ENCODE measurements at places on chromosomes 4 and X. TPM values are rescaled to one million over a fixed set of nuclear protein-coding genes. Genes with fewer than 3 reads are reported as not detected.

GRCh38 chrX:41825796-41826195 lies 97.6 kb downstream of the CASK start:
- no peaks in the 10 kb centered on the region for H3K4me1 ChIP-seq
- no peak for DNase-seq
- H3K36me3 ChIP-seq: no peaks in the 10 kb centered on the region
- H3K27ac ChIP-seq: no peak overlapping the region

- DNase-seq: no peak
- H3K27me3 ChIP-seq: no peaks in the 10 kb centered on the region
- no peaks in the 10 kb centered on the region for H3K36me3 ChIP-seq
- no peak overlapping the region for H3K27ac ChIP-seq
- no peak overlapping the region for H3K4me3 ChIP-seq
These were observed 189.6 kb downstream of the TMEM47 start for GRCh38 chrX:34467437-34467836.

- no peak within 1 kb of the TSS for H3K27ac ChIP-seq
- DNase-seq: no peak
- no peaks in the 10 kb centered on the region for H3K36me3 ChIP-seq
- no peak within 1 kb of the TSS for H3K4me3 ChIP-seq
These were observed at the start of gene DGAT2L6 for GRCh38 chrX:70176938-70177533. DGAT2L6 (plus strand) TSS chrX:70177483; CDS start chrX:70177583, 100 bp downstream.

GRCh38 chrX:77060572-77060971 lies 386.6 kb upstream of the FGF16 start:
- H3K4me1 ChIP-seq: no peaks in the 10 kb centered on the region
- no peaks in the 10 kb centered on the region for H3K36me3 ChIP-seq
- no peak overlapping the region for H3K4me3 ChIP-seq
- no peaks in the 10 kb centered on the region for H3K27me3 ChIP-seq

PCYT1B gene
- total RNA-seq: 1.0 TPM

ETDB gene
- not detected for total RNA-seq

ASB12 gene
- total RNA-seq: 0.34 TPM

GRCh38 chr4:23922013-23922412 lies 32.2 kb upstream of the PPARGC1A start:
- no peak overlapping the region for H3K27ac ChIP-seq
- H3K36me3 ChIP-seq: no peaks in the 10 kb centered on the region
- no peaks in the 10 kb centered on the region for H3K27me3 ChIP-seq
- no peaks in the 10 kb centered on the region for H3K4me1 ChIP-seq

DNA sequence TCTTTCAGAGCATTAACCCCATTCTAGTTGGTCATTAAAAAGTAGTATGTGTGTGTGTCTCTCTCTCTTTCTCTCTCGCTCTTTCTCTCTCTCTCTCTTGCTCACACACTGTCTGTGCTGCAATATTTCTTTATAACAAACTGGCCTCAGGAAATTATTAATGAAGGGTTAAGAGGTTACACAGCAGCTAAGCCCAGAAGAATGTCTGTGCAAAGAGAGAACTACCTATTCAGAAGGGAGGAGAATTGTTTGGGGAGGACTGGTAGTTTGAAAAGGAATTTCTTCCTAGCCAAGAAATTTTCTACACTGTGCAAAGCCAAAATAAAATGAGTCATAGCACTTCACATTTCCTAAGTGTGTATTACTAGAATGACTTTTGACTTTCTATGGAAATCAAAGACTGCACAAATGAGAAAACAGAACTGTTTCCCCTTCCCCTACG lies 22.2 kb downstream of the PDGFC start:
- H3K4me3 ChIP-seq: no peak overlapping the region
- H3K27ac ChIP-seq: no peak overlapping the region
- H3K4me1 ChIP-seq: peaks cover 9% of the 10 kb centered on the region
- H3K27me3 ChIP-seq: no peaks in the 10 kb centered on the region
- DNase-seq: no peak
- H3K36me3 ChIP-seq: no peaks in the 10 kb centered on the region

- H3K4me1 ChIP-seq: no peaks in the 10 kb centered on the region
- H3K36me3 ChIP-seq: no peaks in the 10 kb centered on the region
- no peaks in the 10 kb centered on the region for H3K27me3 ChIP-seq
- H3K4me3 ChIP-seq: no peak overlapping the region
These were observed 54.5 kb downstream of the MID2 start for GRCh38 chrX:107880054-107880610.

GRCh38 chr4:184776821-184777220 lies 42.9 kb upstream of the CENPU start:
- H3K27ac ChIP-seq: no peak overlapping the region
- no peaks in the 10 kb centered on the region for H3K4me1 ChIP-seq
- H3K36me3 ChIP-seq: peaks cover 74% of the 10 kb centered on the region
- DNase-seq: no peak

DNA sequence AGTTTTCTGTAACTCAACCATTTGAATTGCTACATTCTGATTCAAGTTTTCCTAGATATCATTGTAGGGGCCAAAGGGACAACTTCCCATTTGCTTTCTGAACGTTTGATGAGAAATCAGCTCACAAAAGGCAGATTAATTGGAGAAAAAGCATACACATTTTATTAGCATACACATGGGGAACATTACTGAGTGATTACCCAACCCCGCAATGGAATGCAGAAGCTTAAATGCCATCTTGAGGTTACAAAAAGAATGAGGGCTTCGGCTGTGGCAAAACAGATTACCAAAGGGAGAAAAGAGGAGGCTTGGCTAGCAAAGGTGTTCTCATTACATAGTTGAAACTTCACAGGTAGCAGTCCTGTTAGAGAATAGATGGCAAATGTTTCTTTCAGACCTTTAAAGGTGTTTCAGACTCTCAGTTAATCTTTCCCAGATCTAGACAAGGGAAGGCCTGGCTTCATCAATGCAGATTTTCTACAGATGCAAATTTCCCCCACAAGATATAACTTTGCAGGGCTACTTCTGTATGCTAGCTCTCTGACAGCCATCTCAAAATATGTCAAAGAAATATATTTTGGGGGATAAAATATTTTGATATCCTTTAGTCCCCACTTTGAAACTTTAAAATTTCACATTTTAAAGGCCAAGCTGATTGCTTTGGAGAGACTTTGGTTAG lies 26.5 kb upstream of the HERC6 start:
- H3K4me3 ChIP-seq: no peak overlapping the region
- no peaks in the 10 kb centered on the region for H3K27me3 ChIP-seq
- H3K27ac ChIP-seq: peak overlapping the region; percentile 2
- peaks cover 8% of the 10 kb centered on the region for H3K4me1 ChIP-seq
- DNase-seq: no peak
- H3K36me3 ChIP-seq: no peaks in the 10 kb centered on the region

SRPK3 gene
- total RNA-seq: not detected

CWH43 gene
- total RNA-seq: not detected

NDNF gene
- 173 TPM for total RNA-seq

DNA sequence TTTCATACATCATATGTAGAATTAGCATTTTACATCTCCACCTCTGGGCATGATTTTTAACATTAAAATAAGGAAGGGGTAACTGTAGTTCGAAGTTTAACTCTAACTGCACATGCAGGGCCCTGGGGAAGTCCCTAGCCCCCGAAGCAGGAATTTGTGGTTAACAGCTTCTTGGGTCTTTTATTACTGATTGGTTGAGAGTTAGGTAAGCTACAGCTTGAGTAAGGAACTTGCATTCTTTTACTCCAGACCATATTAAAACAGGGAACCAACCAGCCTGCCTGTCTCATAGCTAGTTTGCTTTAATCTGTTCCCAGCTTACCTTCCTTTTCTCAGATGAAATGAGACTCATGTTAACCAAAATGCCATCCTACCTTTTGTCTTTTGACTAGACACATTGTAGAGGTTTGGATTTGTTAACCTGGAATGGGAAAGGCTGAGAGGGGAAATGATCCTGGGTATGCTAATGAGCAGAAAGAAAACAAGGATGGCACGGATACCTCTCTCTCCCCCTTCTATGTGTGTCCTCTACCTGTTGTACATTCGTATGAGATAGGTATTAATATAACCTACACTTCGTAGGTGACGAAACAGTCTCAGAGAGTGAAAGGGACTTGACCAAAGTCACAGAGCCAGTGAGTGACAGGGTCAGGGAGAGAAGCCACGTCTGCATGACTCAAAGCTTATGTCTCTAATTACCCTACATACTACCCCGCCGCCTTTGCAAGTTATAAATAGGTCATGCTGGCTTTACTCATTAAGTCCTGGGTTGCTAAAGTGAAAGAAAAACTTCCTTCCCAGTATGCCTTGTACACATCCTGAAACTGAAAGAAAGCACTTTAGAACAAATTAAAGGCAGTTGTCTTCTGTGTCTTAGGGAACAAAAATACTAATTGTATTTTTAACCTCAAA lies 119.5 kb upstream of the AFF2 start:
- no peak for DNase-seq
- no peaks in the 10 kb centered on the region for H3K27me3 ChIP-seq
- H3K4me1 ChIP-seq: peaks cover 5% of the 10 kb centered on the region
- no peaks in the 10 kb centered on the region for H3K36me3 ChIP-seq
- H3K4me3 ChIP-seq: no peak overlapping the region

CFAP99 gene
- 21.0 TPM for total RNA-seq

GRCh38 chr4:144712775-144713174 lies 66.8 kb downstream of the HHIP start:
- no peak overlapping the region for H3K4me3 ChIP-seq
- H3K27ac ChIP-seq: no peak overlapping the region
- no peaks in the 10 kb centered on the region for H3K36me3 ChIP-seq
- DNase-seq: no peak
- no peaks in the 10 kb centered on the region for H3K27me3 ChIP-seq
- H3K4me1 ChIP-seq: no peaks in the 10 kb centered on the region

DNA sequence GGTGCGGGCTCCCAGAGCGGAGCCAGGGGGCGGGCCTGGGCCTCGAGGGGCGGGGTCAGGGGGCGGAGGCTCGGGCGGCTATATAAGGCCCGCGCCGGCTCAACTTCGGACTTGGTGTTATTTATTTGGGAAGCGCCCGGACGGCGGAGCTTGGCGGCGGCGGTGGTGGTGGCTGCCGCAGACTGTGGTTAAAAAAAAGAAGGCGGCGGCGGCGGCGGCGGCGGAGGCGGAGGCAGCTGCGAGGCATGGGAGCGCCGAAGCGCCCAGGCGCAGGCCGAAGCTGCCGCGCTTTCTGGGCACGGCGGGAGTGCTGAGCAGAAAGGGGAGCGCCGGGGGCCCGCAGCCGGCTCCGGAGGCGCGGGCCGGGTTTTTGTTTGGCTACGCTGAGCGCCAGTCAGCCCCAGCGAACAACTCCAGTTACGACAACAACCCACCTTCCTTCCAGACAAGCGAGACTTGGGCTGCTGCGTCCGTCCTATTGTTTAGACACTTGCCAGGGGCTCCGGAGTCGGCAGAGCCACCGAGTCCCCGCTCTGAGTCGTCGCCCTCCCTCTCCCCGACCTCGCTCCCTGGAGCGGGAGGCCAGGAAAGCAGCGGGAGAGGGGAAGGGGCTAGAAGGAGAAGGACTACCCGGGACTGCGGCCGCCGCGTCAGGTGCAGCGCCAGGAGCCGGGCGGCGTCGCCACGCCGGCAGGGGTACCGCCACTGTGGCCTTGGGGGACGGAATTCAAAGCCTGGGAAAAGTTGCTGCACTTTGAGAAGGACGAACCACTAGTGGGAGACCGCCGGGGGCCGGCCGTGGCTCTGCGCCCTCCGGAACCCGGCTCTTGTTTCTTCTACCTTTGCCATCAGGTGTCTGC lies at the start of gene SLIT2:
Gene SLIT2, plus strand, starts transcription at position 110 of the 860 bp plus-strand sequence. CDS start 1,911 bp downstream, outside the sequence.
- peak within 1 kb of the TSS; percentile 70 for H3K27ac ChIP-seq
- H3K27me3 ChIP-seq: peaks cover 4% of the 10 kb centered on the region
- peak; percentile 64 for DNase-seq
- H3K4me1 ChIP-seq: peaks cover 11% of the 10 kb centered on the region

DNA sequence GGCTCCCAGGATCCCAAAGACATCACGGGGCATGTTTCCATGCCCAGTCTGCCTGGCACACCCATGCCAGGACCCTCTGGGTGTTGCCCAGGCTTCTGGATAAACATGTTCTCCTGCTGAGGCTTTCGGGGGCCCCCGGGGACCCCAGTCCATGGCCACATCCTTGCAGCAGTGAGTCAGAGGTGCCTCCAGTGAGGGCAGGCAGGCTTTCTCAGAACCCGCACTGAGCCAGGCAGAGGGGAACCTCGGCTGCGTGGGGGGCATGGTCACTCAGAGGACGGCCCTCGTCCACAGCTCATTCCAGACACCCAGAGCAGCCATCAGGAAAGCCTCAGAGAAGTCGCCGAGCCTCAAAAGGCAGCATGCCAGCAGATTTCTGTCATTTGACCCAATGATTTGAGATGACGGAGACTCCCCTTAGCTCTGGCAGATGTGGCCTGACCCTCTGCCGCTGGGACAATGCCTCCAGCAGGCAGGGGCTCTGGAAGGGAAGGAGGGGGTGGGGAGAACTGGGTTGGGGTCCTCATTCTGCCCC lies 54.8 kb downstream of the PPP2R2C start:
- DNase-seq: no peak
- H3K4me3 ChIP-seq: no peak overlapping the region
- no peaks in the 10 kb centered on the region for H3K27me3 ChIP-seq
- no peak overlapping the region for H3K27ac ChIP-seq

GRCh38 chr4:87901422-87901992 lies 68.7 kb downstream of the MEPE start:
- no peak for DNase-seq
- H3K36me3 ChIP-seq: no peaks in the 10 kb centered on the region
- no peak overlapping the region for H3K27ac ChIP-seq
- no peaks in the 10 kb centered on the region for H3K27me3 ChIP-seq

DNA sequence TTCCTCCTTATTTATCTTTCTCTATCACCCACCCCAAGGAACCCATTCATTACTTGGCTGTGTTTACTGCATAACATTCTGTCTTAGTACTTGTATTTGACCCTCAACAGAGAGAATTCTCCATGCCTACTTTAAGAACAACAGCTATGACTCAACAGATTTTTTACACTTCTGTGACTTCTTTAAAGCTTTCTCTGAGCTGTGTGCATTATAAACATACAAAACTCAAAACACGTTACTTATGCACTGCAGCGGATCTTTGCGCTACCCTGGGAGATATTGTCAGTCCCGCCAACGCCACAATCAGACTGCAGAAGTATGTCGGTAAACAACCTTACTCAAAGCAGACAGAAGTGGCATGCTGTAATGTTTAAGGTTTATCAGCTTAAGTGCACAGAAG lies 35.1 kb downstream of the PRKX start:
- peaks cover 6% of the 10 kb centered on the region for H3K4me1 ChIP-seq
- no peak for DNase-seq
- H3K27ac ChIP-seq: no peak overlapping the region
- no peaks in the 10 kb centered on the region for H3K36me3 ChIP-seq
- H3K27me3 ChIP-seq: no peaks in the 10 kb centered on the region

DNA sequence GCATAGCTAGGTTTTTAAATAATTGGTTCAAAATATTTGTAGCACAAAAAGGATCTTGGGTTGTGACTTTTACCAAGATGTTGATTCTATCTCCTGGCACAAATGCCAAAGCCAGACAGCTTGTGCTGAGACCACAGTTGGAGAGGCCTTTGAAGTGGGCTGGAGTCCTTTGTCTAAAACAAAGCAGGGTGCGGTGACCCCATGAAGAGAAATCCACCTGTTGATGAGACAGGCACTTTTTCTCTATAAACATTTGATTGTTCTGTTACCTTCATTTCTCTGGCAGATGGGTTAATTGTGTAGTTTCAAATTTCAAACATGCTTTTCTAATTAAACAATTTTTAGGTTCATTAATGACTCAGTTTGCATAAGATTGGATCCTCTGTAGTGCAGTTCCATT lies 56.7 kb downstream of the STOX2 start:
- no peak overlapping the region for H3K4me3 ChIP-seq
- H3K27ac ChIP-seq: no peak overlapping the region
- H3K36me3 ChIP-seq: no peaks in the 10 kb centered on the region
- no peak for DNase-seq

Measured in upper lobe of left lung (tissue), 6 donors.